ENCODE measurements at places on chromosomes 7 and 10.

GRCh38 chr10:6409971-6410643, 170.0 kb downstream of the PRKCQ start:
- no peak for DNase-seq

DNA sequence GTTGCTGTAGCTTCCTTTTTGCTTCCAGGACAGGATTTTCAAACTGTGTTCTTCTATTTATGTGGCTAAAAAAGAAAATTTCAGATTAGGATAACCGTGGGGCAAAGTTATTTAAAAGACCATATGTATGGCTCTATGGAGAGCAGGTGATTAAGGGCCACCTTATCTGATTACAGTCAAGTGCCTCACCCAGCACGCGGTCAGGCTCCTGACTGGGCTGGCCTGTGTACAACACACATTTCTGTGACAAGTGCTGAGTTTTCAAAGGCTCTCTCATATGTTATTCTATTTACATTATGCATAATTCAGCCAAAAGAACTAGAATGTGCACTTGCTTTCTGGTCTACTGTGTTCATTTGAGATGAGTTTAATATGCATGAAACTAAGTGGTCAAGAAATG, 547.4 kb downstream of the PHTF2 start:
- no peak for DNase-seq

- DNase-seq: no peak
These were observed 22.6 kb downstream of the ENKUR start for GRCh38 chr10:24993237-24993958.

- no peak for DNase-seq
These were observed 3.7 kb downstream of the COL17A1 start for GRCh38 chr10:104081998-104082397.

DNA sequence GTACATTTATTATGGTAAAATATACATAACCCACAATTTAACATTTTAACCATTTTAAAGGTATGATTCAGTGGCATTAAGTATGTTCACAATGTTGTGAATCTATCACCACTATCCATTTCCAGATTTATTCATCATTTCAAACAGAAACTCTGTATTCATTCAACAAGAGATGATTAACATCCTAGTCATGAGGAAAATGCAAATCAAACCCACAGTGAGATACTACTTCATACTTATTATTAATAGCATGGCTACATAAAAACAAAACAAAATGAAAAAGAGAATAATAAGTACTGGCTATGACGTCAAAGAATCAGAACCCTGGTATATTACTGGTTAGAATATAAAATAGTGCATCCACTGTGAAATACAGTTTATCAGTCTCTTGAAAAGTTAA, 386.6 kb upstream of the POM121L12 start:
- no peak for DNase-seq

GRCh38 chr7:49763791-49764190, 9.6 kb upstream of the VWC2 start:
- no peak for DNase-seq

GRCh38 chr10:118669020-118669791, 73.8 kb upstream of the PRLHR start:
- DNase-seq: no peak

DNA sequence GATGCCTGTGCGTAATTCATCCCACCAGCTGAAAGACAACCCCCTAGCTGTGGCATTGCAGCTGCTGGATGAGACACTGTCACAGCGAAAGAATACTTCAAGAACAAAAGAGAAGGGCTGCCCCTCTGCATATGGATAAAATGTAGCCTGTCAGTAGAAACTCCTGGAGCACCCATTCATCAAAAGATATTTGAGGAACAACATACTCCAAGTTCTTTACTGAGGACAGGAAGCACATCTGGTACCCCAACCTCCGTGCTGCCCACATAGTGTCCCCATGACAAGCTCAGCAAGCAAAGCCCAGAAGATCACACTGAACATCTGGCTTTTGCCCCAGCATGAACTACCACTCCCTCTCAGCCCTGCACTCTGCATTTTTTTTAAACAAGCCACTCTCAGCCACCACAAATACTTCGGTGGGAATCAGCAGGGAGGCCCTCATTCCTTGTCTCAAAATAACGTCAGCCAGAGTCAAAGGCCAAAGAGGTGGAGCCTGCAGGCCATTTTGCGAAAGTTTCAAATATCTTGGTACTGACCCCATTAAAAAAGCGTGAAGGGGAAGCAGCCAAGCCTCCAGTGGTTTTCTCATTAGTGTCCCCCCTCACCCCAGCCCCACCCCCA, 1.7 kb downstream of the CREB3L2 start:
- no peak for DNase-seq

GRCh38 chr10:28151636-28152035, 151.2 kb downstream of the MPP7 start:
- no peak for DNase-seq

DNA sequence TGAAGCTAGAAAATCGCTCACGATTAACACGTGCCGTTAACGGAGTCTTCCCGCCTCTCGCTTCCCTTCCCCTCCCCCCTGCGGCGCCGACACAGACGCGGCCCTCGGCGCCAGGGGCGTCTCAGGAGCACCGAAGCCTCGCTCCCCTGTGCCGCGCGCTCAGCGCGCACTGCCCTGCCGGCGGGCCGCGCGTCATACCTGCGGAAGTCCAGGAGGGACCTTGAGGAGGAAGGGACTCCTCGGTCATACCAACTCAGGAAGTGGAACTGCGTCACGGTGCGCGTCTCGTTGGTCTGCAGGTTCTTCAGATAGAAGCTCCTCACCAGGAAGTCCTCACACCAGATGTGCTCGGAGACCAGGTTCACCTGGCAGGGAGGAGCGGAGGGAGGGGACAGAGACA, 239.6 kb downstream of the DNAJB6 start:
- peak; percentile 73 for DNase-seq

GRCh38 chr10:35699848-35700486, 57.9 kb upstream of the FZD8 start:
- no peak for DNase-seq

- DNase-seq: no peak
These were observed 86.5 kb upstream of the NPVF start for GRCh38 chr7:25314731-25315267.

- DNase-seq: peak; percentile 50
These were observed 81.9 kb upstream of the CALN1 start for GRCh38 chr7:72493850-72494661.

GRCh38 chr7:12436896-12437535, 33.4 kb upstream of the VWDE start:
- no peak for DNase-seq

GRCh38 chr10:123150271-123150985, 2.5 kb downstream of the HMX2 start:
- no peak for DNase-seq

- no peak for DNase-seq
These were observed 2.4 kb upstream of the ST7 start for GRCh38 chr7:116950889-116951351.

DNA sequence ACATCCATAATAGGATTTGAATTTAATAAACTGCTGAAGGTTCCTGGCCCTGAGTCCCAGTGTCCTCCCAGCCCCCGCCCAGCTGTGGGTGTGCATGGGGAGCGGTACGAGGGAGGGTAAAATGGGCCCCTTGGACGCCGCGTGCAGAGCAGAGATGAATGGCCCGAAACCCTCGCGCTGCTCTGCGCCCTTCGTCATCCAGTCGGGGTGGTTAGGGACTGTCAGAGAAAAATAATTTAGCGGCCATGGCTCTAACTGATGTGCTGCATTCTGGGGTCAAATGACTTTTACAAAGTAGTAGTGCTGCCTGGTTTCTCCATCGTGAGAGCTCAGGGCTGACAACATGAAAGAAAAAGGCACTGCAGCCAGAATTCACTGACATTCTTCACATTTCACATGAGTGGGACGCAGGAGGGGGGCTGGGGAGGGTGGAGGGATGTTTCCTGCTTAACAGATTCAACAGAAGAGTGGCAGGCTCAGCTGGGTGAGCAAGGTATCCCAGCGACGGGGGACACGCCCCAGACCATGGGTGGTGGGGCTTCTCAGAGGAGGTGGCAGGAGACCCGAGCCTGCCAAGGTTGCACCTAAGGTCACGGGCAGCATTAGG, 304.5 kb downstream of the WDR37 start:
- DNase-seq: peak; percentile 21

- no peak for DNase-seq
These were observed 48.9 kb upstream of the STARD3NL start for GRCh38 chr7:38129162-38129561.

GRCh38 chr7:140724706-140725105, 28.2 kb downstream of the NDUFB2 start:
- DNase-seq: no peak

GRCh38 chr7:69260023-69260422, 338.3 kb upstream of the AUTS2 start:
- no peak for DNase-seq

DNA sequence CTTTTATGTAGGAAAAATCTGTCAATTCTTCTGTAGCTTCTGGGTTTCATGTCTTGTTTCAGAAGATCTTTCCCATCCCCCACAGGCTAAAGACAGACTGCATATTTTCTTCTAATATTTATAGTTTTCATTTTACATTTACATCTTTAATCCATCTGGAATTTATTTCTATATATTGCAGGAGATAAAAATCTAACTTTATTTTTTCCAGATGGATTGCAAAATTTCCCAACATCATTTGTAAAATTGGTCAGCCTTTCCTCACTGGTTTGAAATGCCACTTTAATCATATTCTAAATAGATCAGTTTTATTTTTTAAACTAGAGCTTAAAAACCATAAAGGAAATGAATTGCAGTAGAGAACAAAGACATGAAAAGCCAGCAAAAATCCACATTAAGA, 46.9 kb downstream of the TMEM26 start:
- no peak for DNase-seq

DNA sequence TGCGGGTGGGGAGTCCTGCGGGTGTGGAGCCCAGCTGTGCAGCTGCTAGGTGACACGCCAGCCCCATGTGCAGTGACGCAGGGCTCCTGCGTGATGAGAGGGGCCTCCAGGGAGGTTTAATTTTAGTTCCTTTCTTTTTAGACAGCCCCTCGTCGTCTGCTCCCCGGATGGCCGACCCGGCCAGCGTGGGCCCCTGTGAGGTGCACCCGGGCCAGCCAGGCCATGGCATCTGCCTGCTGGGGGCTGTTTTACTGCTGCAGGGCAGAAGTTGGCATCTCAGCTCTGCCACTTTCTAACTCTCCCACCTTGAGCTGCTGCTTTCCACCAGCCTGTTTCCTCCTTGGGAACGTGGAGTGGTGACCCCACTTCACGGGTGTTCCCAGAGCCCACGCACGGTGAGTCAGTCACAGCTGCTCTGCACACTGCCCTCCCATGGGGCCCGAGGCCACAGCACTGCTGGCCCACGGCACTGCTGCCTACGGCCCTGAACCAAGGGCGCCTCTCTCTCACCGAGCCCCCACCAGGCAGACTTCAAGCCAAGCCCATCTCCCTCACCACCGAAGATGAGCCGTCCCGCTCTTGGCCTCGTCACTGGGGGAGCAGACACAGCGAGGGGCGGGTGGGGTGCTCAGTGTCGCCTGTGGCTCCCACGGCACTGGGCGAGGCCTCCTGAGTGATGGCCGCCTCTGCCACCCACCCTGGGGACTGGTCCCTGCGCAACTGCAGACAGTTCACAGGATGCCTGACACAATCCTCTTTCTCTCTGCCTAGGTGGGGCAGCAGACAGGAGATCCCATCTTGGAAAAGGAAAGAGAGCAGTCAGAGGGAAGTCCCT, 21.3 kb downstream of the CYP2W1 start:
- no peak for DNase-seq

DNA sequence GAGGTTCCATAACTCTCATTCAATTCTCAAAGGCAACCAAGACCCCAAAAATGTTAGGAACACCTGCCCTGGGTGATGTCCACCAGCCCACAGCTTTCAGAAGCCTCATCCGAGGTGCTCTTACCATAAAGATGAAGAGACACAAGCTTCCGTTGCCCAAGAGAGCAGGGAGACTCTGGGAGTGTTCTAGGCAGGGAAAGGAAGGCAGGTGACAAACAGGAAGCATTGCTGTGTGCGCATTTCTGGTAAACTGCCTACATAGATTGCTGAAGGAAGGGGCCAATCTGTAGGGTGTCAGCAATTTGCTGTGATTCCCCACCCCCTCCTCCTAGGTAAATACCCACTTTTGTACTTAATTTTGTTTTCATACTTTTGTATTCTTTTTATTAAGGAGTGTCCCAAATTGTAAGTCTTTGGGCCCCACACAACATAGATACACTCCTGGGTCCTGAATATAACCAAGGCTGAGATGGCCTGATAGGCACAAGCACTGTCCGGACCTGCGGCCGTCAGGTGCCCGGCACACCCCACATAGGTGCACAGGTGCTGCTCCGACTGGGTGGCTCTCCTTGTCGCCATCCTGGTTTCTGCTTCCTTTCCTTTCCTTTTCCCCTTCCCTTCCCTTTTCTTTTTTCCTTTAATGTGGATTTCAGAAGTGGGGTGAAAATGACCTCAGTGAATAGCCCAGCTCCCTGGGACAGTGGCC, 51.4 kb upstream of the SMNDC1 start:
- DNase-seq: peak; percentile 52

DNA sequence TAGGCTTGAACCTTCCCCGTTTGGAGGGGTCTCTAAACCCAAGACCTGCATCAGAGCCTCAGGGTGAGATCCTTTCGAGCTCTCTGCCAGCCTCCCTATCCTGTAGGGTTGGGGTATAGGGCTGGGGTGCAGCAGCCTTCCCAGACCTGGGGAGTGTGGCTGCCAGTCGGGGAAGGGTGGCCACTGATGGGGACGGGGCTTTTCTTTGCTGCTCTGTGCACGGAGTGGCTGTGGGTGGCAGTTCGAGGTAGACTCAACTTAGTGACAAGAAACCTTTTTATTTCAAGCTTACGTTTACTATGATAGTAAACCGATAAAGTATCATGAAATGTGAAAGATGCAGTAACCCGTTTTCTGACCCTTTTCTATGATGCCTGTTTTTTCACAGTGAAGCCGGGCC, 13.0 kb downstream of the ZNF316 start:
- DNase-seq: no peak

DNA sequence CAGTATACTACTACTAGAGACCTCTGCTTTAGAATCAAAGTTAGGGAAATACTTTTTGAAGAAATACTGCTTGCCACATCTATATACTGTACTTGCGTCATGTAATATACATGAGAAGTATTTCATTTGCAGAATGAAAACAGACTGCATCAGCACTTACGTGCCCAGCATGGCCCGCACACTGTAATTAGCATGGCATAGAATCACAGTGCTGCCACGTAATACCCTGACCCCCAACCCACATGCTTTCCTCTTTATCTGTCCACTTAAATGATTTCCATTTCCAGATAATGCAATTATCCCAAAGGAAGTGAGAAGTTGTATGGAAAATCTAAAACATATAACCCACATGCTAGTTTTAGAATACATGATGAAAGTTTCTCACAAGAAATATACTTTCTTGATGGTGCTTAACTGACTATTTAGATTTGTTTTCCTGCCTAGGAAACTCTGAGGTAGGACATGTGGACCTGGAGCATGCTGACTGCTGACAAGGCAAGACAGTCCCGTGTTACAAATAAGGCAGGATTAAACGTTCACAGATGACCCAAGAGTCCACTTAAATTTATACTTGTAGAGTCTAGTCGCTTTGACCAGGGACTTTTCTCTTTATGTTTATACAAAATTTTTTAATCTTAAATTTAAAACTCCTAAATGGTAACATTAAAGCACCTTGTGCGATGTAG, 12.6 kb downstream of the USP6NL start:
- DNase-seq: no peak

GRCh38 chr10:14215641-14216040, 115.1 kb downstream of the FRMD4A start:
- DNase-seq: no peak

All from activated T-cell treated with anti-CD3 and anti-CD28 coated beads, Interleukin-2, amount 50 U/mL, for 24 hours (primary cell).